BJ (cell line): ENCODE measurements at places on chromosomes 5 and 9.

DNA sequence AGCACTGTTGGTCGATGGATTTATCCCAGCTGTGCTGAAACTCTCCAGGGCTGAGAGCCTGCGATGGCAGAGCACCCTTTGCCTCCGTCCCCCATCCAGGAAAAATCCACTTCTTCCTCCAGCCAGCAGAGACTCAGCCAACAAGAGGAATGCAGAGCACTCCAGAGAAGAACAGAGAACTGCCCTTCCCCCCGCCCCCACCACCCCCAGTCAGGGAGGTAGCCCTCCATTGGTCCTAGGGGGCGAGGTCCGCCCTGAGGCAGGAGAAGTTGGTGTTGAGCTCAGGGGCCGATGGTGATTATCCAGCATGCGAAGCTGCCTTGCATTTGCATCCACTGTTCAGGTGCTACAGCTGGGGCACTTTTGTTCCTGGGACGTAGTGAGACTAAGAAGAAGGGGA is 9.0 kb downstream of the TLX3 start:
- DNase-seq, result no peak

DNA sequence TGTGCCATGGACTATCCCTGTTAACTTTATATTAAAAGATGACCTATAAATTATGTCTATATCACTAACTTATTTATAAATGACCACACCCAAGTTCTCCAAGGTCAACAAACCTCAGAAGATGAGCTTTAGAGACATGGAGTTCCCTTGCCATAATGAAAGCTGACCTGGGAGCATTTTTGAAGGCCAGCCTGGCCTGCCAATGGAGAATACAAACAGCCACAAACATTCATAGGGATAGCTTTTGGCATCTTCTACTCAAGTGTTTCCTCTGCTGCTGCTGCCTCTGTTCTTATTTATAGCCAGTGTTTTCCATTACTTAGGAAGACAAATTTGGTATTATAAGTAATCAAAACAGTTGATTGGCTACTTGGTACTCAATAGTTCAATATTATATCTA is 117.3 kb upstream of the ADAMTS19 start:
- no peak for DNase-seq

DNA sequence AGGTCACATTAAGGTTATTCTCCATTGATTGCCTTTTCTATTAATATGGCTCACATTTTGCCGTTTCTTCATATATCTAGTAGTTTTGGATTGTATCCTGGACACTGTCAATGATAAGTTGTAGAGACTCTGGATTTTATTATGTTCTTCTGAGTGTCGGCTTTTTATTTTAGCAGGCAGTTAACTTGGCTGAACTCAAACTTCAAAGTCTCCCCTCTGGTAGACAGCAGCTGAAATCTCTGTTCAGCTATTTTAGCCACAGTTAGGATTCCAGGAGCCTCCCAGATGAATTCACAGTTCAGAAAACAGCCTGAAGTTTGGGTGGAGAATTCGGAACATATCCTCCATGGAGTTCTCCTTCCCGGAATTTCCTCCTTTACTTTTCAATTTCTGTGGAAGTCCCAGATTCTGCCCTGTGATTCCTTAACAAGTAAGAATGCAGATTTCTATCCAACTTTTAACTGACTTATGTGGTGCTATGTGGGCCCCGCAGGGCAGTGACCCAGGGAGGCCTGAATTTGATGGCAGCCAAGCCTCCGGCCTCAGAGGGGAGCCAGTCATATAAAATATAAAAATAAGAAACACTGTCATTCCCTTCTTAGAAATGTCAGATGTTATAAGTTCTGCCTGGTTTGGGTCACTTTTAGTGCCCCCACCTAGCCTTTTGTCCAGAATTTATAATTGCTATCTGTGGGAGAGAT is 39.3 kb upstream of the MVB12B start:
- DNase-seq, result no peak

- DNase-seq, result no peak
These were observed 3.5 kb downstream of the HEMGN start for GRCh38 chr9:97934321-97935115.

- DNase-seq, result no peak
These were observed 995 bp downstream of the OLFM1 start for GRCh38 chr9:135088348-135088978.

- DNase-seq, result no peak
These were observed 285.9 kb downstream of the ARHGEF28 start for GRCh38 chr5:73911761-73912393.

GRCh38 chr9:135523521-135524129 is 2.4 kb downstream of the LCN1 start:
- DNase-seq, result no peak

DNA sequence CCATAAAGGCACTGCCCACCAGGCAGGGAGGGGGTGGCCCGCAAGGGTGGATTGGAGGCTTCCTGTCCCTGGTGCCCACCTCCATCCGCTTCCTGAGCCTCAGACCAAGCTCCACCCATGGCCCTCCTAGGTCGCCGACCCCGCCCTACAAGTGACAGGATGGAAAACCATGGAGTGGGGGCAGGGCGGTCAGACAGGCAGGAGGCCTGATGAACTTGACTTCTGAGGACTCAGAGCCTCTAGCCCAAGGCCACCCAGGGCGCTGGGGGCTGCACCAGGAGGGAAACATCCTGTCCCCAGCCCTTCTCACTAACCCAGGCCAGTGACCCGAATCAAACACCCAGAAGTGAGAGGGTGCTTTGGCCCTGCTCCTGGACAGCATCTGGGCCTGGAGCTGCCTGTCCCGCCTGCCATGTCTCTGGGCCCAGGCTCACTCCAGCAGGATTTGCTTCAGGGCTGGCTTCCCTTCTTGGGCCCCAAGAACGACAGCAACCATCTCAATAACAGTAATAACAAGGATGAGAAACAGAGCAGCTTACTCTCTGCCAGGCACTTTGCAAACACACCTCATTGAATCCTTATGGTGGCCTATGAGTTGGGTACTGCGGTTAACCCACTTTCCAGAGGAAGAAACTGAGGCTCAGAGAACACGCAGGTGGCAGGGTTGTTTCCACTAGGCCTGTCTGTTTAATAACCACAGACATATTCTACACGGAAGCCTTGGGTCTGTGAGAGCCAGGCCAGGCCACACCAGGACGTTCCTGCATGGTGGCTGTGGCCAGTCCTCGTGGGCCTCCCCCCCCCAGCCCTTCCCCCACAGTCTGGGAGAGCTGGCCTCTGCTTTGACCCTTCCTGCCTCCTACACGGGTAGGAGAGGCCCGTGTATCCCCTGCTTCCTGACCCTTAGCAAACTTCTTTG is 4.4 kb upstream of the ST6GALNAC6 start:
- no peak for DNase-seq

DNA sequence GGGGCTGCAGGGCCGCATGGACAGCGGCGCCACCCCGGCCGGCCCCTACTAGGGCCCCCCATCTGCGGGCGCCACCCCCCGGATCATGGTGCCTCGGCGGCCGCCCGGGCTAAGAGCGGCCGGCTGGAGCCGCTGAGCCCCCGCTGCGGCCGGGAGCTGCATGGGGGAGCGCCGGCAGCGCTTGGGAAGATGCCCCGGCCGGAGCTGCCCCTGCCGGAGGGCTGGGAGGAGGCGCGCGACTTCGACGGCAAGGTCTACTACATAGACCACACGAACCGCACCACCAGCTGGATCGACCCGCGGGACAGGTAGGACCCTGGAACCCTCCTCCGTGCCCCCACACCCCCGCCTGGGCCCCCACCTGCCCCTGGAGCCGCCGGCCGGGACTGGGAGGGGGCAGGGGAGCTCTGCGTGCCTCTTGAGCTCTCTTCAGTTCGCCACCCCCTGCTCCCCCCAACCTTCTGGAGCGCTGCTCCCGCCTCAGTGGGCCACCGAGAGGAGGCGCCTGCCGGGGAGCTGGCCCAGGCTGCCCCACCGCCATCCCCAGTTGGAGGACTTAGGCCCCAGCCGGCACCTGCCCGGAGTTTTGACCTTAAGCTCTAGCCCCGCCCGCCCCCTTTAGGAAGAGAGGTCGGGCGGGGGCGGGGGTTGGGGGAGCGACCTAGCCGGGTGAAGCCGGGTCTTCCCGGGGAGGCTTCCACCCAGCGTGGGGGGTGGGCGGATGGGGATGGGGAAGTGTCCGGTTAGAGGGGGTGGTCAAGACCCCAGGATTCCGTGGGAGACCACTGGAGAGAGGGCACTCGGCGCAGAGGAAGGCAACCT is 730 bp downstream of the WWC1 start:
- no peak for DNase-seq

GRCh38 chr5:18662231-18662630 is 1028.0 kb downstream of the TAF11L14 start:
- DNase-seq, result no peak

DNA sequence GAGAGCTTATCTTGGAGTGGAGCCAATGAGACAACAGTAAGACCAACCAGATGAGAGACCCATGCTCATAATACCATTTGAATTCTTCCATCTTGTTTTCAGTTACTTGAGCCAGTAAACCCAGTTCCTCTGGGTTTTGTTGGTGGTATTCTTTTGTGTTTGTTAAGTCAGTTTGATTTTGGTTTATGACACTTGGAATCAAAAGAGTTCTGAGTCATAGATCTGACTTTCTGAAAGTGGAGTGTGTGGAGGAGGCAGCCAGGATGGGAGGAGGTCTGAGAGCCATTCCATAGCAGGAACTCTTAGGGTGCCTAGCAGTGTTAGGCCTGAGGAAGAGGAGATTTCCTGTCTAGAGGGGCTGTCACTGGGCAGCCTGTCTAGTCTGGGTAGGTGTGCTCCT is 24.6 kb upstream of the PANK3 start:
- DNase-seq, result no peak

- DNase-seq, result no peak
These were observed 87.4 kb downstream of the APBA1 start for GRCh38 chr9:69584759-69585158.

DNA sequence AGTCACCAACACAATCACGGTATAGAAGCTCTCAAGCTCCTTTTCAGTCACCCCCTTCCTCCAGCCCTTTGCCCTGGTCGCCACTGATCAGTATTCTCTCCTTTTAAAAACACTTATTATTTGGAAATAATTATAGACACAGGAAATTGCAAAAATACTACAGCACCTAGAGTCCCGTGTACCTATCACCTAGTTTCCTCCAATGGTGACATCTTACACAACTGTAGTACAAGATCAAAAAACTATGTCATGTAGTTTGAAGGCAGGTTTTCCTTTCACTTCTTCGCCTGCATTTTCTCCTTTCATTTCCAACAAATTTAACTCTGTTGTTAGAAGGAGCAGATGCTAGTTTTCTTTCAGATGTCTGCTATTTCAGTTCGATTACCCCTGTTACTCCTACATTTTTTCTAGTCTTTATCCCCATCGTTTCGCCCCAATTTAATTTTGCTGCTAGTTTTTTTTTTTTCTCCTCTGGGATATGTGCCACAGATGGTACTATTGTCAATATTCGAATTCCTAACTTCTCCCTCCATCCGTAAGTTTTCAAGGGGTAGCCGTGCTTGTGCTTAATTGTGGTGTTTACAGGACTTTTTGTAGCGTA is 612 bp upstream of the ATG10 start:
- DNase-seq, result no peak

- DNase-seq, result no peak
These were observed 193.1 kb downstream of the MEF2C start for GRCh38 chr5:88689668-88690408.

- no peak for DNase-seq
These were observed 29.5 kb upstream of the ADRB2 start for GRCh38 chr5:148796936-148797335.

DNA sequence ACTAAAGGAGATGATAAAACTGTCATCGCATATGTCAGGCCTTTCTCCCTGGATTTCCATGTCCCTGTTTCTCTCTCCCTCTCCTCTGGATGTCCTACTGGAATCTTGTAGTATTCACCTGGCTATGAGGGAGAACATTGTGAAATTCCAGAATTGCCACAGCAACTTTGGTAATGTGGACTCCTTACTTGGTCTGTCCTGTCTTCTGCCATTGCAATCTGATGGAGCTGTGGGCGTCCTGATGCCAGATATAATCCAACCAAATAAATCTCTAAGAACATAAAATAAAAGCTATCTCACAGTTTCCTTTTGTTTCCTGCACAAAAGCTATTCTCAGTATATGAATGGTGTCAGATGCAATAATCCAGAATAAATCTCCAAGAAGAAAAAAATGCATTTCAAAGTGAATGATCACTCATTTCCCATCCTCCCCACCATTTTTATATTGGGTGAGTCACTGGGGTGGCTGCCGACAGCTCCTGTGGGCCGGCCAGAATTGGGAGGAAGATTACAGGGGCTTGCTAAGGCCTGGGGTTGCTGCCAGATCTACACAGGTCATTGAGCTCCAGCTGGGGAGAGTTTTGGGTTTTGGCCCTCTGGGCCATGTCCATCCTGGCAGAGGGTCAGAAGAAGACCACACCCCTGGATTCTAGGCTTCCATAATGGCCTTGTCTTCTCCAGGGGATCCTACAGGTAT is 160.7 kb upstream of the PITX1 start:
- no peak for DNase-seq

- no peak for DNase-seq
These were observed 220.9 kb upstream of the DAP start for GRCh38 chr5:10981932-10982331.

- DNase-seq, result peak; percentile 50
These were observed 94.7 kb upstream of the ADAMTSL1 start for GRCh38 chr9:18379073-18379811.

- DNase-seq, result no peak
These were observed 68.6 kb downstream of the NEK6 start for GRCh38 chr9:124326378-124326777.

DNA sequence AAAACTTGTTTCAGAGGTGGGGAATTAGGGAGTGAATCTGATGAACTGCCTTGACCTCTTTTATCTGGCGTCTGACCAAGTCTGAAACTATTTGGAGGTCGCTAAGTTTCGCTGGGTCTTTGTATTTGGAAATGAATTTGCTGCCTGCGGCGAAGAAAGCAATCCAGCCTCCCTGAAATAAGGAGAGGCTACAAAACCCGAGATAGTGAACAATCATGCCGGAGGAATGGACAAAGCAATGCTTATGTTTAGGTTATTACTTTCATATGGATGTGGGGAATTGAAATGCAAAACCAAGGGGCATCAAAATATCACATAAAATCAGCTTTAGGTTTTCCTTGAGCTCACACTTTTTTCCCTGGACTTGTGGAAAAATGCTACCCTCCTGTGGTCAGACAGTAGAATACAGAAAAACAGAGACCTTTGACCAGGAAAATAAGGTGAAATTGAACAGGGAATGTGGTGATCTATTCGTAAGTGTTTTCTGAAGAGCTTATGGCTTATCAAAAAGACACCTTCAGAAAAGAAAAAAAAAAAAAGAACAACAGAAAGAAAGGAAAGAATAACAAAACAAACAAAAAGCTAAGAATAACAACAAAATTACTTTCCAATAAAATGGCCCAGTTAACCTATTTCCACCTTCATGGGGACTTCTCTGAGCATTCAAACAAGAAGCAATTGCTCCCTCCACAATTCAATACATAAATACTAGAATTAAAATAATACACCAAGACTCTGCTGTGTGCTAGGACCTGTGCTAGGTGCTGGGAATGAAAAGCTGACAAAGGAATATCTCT is 68.6 kb upstream of the DPYSL3 start:
- DNase-seq, result no peak
